ENCODE measurements at places on chromosomes 2 and 18.

GRCh38 chr2:237352279-237352845 lies 61.6 kb downstream of the COL6A3 start:
- no peak for DNase-seq

- no peak for DNase-seq
These were observed 705.9 kb downstream of the CCDC85A start for GRCh38 chr2:56889738-56890137.

DNA sequence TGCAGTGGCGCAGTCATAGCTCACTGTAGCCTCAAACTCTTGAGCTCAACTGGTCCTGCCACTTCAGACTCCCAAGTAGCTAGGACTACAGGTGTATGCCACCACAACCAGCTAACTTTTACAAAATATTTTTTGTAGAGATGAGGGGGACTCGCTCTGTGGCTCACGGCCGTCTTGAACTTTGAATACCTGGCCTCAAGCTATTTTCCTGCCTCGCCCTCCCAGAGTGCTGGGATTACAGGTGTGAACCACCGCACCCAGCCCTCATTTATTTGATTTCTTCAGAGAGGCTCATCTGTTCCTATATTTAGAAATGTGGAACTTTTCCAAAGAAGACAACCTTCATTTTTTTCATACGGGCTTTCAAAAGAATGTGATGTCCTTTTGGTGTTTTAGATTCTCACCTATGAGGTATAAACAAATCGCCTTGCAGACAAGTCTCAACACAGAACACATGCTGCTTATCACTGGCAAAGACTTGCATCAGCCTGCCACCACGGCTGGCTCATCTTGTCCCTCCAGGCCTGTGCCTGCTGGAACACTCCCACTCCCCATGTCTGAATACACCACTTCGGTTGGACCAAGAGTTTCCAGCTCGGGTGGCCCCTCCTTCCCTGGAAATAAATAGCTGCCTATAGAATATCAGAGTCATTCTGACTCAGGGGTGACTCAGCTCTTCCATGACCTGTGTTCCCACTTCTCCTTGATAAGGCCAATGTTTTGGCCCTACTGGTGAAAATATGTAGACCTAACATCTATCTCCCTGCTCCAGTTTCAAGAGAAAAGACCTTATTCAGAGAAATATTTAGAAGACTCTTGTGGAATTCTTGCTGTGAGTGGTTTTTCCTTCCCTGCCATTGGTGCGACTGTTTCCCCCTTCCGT lies 202.6 kb downstream of the TGIF1 start:
- DNase-seq = no peak

DNA sequence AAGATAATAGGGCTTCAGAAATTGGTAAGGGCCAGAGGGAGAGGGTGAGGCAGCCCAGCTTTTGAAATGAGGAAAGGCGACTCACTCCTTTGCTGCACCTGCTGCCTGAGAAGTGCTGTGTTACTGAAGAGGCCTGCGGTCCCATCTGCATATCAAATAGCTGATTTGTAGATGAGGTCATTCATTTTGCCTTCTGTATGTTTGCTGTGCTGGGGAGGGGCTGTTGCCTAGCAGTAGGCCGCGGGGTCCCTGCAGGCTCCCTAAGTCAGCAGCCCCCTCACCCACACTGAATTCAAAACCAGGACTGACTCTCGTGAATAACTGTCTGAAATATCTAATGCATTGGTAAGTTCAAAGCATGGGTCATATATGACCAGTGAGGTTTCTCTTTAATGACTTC lies 377.2 kb downstream of the SOX11 start:
- no peak for DNase-seq

DNA sequence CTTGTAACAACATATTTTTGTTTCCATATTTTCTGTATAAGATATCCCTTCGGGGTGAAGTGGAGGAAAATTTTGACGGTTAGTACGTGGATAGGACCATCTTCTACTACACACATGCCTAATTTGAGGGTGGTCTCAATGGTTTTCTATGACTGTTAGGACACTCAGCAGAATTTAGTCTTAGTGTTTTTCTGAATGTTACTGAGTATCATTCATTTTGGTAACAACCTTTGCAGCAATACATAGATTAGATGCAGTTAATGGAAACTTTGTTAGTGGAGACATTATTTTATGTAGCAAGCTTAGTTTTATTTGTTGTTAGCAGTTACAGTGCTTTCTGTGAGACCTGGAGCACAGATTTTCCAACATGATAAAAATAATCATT lies 1.6 kb downstream of the ITGAV start:
- no peak for DNase-seq

- DNase-seq = no peak
These were observed 213.1 kb downstream of the NBAS start for GRCh38 chr2:15348045-15348444.

DNA sequence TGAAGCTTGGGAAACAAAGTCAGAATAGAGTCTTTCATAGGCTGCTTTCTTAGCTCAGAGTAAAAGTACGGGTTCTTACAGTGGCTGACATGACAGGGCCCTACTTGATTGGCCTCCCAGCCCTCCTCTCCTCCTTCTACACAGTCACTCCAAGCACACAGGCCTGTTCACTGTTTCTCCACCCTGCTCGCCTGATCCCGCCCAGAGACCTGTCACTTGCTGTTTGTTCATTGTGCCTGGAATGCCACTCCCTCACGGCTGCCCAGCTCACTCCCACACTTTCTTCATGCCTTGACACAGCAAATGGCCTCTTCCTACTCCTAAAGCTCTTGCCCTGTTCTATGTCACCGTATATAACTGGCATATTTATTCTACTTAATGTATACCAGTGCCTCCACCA lies 104.8 kb downstream of the MAP4K4 start:
- DNase-seq = no peak

- DNase-seq = no peak
These were observed 255.4 kb downstream of the AGAP1 start for GRCh38 chr2:235749121-235749770.

DNA sequence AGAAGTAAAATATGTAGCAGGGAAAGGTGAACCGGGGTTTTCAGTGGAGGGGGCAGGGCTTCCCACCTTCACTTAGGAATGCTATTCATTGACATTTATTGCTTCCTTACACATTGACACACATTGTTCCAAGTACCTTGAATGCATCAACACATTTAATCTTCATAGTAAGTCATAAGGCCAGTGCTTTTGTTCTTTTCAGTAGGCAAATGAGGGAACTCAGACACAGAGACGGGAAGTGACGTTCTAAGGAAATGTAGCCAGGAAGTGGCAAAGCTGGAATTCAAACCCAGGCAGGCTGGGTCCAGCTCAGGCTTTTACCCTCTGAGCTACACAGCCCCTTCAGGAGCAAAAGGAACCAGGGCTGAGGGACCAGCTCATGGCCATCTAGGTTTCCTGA lies 20.7 kb downstream of the BMP10 start:
- no peak for DNase-seq

GRCh38 chr2:207533461-207534008 lies 3.8 kb downstream of the CREB1 start:
- DNase-seq = no peak
